ENCODE measurements at places on chromosomes 3 and 15.

- DNase-seq = no peak
These were observed 12.9 kb upstream of the CCDC80 start for GRCh38 chr3:112653881-112654300.

- DNase-seq = no peak
These were observed 34.6 kb downstream of the IGSF10 start for GRCh38 chr3:151426341-151426657.

- no peak for DNase-seq
These were observed 245.5 kb downstream of the TBL1XR1 start for GRCh38 chr3:176951586-176952292.

DNA sequence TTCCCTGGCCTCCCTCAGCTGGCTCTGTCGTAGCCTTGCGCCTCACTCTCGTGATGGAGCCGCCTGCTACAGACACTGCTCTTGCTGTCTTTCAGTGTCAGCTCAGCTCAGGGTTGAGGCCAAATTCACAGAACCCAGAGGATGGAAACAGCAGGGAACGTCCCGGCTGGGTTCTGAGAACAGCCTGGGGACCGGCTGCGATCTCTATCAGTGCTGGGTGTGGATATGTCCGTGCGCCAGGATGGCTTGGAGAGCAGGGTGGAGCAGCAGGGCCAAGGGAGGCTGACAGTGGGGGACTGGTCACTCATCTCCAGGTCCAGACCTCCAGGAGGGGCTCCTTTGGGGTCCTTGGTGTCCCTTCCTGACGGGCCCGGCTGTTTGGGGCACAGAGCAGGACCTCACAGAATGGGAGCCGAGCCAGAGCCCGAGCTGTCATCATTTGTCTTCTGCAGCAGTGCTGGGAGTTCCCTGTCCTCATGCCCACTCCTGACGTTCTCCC lies 18.4 kb downstream of the KLF15 start:
- no peak for DNase-seq

DNA sequence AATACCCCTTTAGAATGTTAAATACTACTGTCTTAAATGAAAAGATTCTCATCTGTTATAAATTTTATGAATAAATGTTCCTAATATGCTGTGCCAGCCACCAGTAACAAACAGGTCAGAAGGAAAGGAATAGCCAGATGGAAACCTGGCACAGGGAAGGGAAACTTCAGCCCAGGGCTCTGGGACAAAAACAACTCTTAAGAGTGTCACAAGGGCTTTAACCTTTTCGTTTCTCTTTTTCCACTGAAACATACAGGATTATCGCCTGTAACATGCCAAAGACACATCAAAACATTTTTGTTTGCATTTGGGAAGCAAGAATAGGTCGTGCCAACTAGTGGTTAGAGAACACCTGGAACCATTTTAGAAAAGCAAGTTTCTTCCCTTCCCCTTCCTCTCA lies 109.0 kb upstream of the NEDD4 start:
- no peak for DNase-seq

DNA sequence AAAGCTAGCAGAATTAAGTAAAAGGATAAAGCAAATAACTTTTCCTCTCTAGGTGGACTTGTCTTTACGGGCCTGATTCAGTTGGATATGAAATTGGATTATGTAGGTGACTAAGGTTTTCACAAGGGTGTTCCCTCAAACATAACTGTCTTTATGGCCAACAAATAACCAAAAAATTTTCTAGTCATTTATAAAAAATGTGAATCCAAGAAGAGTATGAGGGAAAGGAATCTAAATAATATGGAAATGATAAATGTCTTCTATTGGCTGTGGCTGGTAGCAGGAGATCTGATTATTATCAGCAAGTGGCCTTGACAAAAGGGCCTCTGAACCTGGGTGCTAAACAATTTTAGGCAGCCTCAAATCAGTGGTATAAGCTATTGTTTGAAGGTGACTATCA lies 594.0 kb upstream of the UBE2E2 start:
- no peak for DNase-seq

DNA sequence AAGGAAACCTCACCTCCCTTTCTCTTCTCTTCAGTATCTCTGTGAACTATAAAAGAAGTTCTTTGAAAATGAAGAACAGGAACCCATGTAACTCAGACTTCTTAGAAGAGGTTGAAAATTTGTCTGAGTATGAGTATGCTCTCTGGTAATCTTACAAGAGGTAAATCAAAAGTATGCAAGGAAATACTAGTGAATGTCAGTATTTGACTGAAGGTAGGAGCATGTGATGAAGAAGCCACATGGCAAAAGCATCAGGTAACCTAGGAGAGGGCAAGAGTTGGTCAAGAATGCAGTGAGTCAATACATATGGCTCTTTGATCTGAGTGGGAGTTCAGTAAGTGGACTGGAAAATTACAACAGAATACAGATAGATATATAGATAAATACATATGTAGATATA lies 133.0 kb upstream of the NECTIN3 start:
- no peak for DNase-seq

GRCh38 chr3:88433568-88433967 lies 283.8 kb downstream of the C3orf38 start:
- no peak for DNase-seq

- no peak for DNase-seq
These were observed 149.2 kb upstream of the VEPH1 start for GRCh38 chr3:157652366-157652765.

DNA sequence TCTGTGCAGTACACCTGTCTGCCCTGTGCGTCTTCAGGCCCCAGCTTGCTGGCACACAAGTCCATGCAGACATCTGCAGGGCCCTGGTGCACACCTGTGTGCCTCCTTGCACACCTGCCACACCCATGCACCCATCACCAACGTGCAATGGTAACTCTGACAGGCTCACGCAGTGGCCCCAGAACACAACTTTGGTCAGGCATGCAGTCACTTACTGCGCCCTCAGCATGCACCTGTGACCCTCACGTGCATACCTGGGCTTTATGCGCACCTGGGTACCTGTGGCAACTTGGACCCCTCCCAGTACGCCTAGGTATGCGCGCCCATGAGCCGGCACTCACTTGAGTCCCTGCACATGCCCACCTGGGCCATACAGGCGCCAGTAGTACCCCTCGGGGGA lies 1.7 kb downstream of the PLXND1 start:
- DNase-seq = no peak

Data from stimulated activated CD4-positive, alpha-beta T cell treated with anti-CD3 and anti-CD28 coated beads, Interleukin-4, amount 100 ng/mL, for 1 hour (primary cell).